ENCODE measurements at places on chromosomes 4 and X.

DNA sequence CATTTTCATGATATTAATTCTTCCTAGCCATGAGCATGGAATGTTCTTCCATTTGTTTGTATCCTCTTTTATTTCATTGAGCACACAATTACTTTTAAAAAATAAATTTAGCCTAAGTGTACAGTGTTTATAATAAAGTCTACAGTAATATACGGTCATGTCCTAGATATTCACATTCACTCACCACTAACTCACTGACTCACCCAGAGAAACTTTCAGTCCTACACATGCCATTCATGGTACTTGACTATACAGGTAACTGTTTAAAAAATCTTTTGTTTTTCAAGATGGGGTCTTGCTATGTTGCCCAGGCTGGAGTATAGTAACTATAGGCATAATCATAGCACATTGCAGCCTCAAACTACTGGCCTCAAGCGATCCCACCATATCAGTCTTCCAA is 348.1 kb downstream of the RAPGEF2 start:
- no peak for DNase-seq

DNA sequence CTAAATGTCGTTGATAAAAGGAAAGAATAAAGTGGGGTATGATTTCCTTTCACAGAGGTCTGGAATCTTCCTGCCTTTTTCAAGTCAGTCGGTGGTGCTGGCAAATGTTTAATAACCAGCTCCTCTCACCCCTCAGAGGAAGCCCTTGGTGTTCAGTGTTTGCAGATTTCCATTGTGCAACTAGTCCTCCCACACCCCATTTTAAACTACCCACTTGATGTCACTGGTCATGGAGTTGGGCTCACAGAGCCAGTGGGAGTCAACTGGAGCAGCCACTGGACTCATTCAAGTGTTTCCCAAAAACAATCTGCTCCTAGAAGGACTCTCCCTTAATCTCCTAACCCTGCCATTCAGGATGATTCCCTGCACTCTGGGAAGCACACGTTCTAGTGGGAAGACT is 149.2 kb downstream of the PTTG2 start:
- peak; percentile 54 for DNase-seq

GRCh38 chr4:7159923-7160322 is 32.4 kb upstream of the SORCS2 start:
- no peak for DNase-seq

GRCh38 chrX:41265615-41266014 is 68.3 kb upstream of the DDX3X start:
- DNase-seq, result peak; percentile 14

All from NB4 (cell line).